NCI-H1930 (cell line): ENCODE measurements at places on chromosomes 4 and X.

DNA sequence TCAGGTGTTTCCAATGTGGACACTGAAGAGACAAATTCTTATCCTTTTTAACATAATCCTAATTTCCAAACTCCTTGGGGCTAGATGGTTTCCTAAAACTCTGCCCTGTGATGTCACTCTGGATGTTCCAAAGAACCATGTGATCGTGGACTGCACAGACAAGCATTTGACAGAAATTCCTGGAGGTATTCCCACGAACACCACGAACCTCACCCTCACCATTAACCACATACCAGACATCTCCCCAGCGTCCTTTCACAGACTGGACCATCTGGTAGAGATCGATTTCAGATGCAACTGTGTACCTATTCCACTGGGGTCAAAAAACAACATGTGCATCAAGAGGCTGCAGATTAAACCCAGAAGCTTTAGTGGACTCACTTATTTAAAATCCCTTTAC is 18.6 kb downstream of the TLR7 start:
- DNase-seq, result no peak

GRCh38 chr4:7206385-7206784 is 14.0 kb downstream of the SORCS2 start:
- no peak for DNase-seq

- no peak for DNase-seq
Observed at GRCh38 chr4:94274912-94275311, 67.2 kb downstream of the SMARCAD1 start.

DNA sequence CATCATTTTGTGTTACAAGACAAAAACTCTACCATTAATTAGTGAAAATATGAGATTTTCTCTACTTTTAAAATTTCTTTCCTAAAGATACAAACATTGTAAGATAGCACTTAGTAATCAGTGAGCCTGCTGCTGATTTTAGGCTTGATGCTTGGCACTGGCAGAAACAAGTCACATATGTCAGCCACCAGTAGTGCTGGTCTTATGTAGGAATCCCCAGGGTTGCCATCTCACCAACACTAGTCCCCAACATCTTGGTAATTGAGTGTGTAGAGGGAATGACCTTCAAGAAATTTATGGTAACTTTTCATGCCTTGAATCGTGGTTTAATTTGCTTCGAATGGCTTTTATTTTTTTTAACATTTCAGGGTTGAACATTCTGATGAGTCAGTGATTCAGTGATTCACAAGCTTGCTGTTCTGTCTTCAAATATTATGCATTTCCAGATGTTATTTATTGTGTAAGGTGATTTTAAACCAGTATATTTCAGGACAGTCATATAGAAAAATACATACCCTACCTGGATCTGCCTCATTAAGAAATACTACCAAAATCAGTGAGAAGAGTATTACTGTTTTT is 11.9 kb downstream of the EXOC1 start:
- no peak for DNase-seq

- no peak for DNase-seq
Observed at GRCh38 chrX:22060415-22061280, 28.5 kb downstream of the PHEX start.

GRCh38 chr4:87257523-87257922 is 37.1 kb upstream of the KLHL8 start:
- peak; percentile 11 for DNase-seq

DNA sequence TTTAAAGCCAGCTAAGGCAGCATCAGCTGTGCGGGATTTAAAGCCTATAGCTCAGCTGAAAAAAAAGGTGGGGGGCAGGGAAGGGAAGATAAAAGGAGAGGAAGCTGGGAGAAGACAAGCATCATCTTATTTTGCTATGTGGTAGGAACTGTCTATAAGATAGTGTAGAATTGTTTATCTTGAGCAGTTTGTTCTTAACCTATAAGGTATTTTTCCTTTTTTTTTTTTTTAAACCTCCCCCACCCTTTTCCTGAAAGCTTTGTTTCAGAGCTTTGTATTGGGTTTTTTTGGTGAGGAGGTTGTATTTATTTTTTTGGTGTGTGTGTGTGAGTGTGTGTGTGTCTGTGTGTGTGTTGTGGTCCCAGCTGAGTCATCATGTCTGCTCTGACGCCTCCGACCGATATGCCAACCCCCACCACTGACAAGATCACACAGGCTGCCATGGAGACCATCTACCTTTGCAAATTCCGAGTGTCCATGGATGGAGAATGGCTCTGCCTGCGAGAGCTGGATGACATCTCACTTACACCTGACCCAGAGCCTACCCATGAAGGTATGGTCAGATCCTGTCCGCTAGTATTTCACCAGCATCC is 531 bp downstream of the RUFY3 start:
- DNase-seq, result peak; percentile 15

DNA sequence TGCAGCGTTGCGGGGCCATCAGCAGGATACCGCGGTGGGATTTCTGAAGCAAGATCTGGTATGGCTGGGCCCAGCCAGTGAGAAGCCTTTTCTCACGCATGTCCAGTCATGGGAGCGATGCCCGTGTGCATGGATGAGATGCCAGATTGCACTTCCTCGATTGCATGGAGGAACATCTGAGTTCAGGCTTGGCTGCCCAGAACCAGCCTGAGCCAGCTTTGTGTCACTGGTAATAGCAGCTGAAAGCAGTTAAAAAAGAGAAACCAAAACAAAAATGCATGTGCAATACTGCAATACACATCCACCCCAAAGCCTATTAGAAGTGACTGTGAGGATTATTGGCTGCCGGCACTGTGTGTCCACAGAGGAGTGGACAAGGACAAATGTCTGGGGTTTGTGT is 59.3 kb downstream of the PSAPL1 start:
- no peak for DNase-seq

GRCh38 chr4:14023036-14023435 is 395.5 kb upstream of the BOD1L1 start:
- DNase-seq, result no peak

- no peak for DNase-seq
Observed at GRCh38 chrX:10854594-10854993, 234.2 kb upstream of the MID1 start.

GRCh38 chr4:6327220-6327917 is 57.7 kb downstream of the WFS1 start:
- peak; percentile 39 for DNase-seq

DNA sequence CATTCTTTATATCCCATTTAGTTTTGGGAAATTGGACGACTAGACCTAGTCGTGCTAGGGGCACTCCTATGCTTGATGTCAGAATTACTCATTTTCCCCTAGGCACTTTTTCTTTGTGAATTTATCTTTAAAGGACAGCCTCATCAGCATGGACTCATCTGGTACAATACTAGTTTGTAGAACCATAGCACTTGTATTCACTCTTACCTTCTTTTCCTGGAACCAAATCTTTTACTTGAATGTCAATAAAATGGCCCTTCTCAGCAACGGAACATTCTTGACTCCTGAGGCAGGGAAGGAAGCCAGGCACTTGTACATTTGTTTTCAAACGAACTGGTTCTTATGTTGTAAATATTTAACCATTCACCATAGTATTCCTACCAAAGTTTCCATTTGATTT is 187.1 kb downstream of the SHROOM3 start:
- no peak for DNase-seq

DNA sequence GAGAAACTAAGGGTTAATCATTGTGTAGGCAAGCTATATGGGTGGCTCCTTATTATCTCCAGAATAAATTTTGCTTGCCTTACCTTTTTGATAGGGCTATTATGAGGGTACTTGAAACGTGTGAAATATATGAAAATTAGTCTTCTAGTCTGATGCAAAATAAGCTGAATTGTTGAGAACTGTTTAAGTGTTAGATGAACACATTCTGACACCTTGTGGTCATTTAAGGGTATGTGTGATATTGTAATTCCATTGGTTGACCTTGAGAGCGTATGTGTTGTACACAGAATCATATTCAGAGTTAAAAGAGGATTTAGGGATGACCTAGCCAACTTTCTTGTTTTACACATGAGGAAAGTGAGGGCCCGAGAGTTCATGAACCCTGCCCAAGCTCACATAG is 44.6 kb upstream of the LINC00632 start:
- DNase-seq, result peak; percentile 10

- no peak for DNase-seq
Observed at GRCh38 chr4:183659872-183660242, 764 bp downstream of the TRAPPC11 start.

DNA sequence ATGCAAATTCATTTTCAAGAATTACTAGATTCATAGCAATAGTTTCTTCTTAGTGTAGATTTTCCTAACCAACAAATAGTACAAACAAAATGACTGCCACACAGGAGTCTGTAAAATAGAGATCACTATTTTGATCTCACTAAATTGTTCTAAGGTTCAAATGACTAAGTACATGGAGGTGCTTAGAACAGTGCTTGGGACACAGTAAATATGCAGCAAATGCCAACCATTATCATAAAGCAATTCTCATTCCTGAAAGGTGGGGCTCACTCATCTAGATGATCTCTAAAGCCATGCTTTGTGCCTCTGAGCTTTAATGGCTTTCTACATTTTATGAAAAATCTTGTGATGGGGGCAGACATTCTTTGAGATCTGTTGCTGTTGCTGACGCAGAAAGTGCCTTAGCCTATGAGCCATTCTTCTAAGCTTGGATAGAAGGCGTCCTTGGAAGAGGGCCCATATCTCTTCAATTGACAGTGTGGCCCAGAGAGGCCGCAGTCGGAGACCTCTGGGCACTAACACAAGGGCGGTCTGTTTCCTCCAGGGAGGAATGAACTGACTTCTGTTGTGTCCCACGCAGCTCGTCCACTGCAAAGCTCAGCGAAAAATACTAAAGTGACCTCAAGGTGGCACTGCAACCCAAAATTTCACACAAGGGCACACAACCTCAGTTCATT is 23.5 kb downstream of the TLR10 start:
- DNase-seq, result peak; percentile 31

- DNase-seq, result no peak
Observed at GRCh38 chr4:68319040-68319439, 30.9 kb downstream of the YTHDC1 start.

DNA sequence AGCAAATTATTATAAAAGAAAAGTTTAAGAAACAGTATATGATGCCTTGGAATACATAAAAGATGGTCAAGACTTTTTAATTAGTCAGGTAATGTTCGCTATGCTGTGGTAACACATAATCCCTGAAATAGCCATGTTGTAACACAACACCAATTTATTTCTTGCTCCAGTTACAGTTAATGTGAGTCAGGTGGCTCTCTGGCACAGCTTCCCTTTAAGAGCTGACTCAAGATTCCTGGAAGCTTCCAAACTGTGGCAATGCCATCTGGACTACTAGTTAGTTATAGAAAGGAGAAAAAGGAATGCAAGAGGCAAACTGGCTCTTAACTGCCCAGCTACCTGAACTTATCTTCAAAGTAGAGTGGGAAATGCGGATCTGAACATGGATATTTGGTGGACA is 210.5 kb downstream of the CHM start:
- DNase-seq, result no peak

GRCh38 chr4:154065368-154065767 is 276.5 kb upstream of the SFRP2 start:
- DNase-seq, result no peak

- no peak for DNase-seq
Observed at GRCh38 chr4:180098586-180098985, 2144.6 kb upstream of the TENM3 start.

GRCh38 chr4:76072760-76073159 is 1.7 kb upstream of the ART3 start:
- no peak for DNase-seq

- no peak for DNase-seq
Observed at GRCh38 chr4:139214039-139214534, 37.1 kb upstream of the ELF2 start.
